HFFc6 (cell line): ENCODE measurements at places on chromosomes 5 and 9. TPM values are rescaled to one million over a fixed set of nuclear protein-coding genes. Genes with fewer than 3 reads are reported as not detected.
A peak's percentile ranks its signal among the peaks of the same experiment; 100 is the strongest.

DNA sequence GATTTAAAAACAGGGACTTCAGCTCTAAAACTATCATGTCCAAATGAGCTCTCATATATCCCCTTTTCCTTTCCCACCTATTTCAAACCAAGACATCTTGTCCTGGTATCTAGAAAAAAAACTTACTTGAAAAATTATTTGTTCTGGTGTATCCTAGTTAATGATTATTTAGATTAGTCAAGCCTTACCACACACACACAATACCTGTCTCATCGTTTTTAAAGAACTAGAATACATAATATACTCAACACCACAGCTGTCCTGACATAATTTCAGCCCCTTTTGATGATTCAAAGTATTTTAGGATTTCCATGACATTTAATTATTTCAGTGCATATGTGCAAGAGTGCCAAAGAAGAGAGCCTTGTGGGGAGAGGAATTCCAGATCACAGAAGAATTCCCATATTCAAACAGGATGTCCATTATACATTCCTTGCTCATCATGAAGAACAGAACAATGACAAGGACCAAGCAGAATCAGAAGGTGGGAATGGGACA lies 233.7 kb downstream of the SMARCA2 start:
- no peak for DNase-seq

GRCh38 chr9:2640570-2640969 lies 19.0 kb downstream of the VLDLR start:
- DNase-seq: no peak

The DTWD2 gene
- 5.6 to 8.5 TPM (median 7.3 TPM) in 3 replicates for total RNA-seq

- DNase-seq: peak; percentile 75
These were observed 23.5 kb downstream of the ITGA1 start for GRCh38 chr5:52811067-52811749.

DNA sequence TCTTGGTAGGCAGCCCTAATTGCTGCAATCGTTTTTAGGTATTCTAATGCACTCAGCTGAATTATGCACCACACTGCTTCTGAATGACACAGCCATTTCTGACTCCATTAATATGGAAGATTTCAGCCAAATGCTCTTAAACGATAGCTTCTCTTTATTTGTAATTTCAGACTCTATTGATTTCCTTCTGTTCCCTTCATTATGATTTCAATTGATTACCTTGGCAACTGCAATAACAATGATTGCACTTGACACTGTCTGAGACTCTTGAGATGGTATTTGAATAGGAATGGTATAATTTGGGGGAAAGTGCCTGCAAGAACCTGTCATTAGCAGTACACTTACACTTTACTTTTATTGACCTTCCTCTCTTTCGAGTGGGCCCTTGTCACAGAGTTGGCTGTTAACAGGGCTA lies 296.1 kb upstream of the DMAC1 start:
- DNase-seq: no peak

The ACOT12 gene
- not detected in 3 replicates for total RNA-seq

The DNAJC18 gene
- total RNA-seq: 15.0 to 17.9 TPM (median 17.0 TPM) in 3 replicates

DNA sequence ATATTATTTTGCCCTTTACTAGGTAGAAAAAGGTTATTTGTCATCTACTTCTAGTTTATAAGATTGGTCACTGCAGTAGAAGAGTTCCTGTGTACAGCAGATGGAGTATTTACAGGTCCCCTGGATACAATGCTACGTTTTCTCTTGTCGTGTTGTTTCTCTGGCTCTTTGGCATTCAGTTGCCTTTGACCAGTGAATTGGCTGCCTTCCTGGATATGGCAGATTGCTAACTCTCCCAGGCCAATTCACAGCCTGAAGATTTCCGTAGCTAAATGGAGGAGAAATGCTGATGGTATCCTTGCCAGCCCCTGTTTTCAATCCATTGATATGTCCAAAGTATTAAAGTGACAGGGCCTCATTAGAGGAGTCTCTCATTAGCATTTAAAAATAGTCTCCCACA lies 32.5 kb upstream of the GNAQ start:
- DNase-seq: no peak

GRCh38 chr5:37721447-37721871 lies 118.4 kb downstream of the GDNF start:
- DNase-seq: no peak

- no peak for DNase-seq
These were observed 7.8 kb upstream of the TPM2 start for GRCh38 chr9:35697486-35697885.

The PCDHB12 gene
- 0.57 to 0.80 TPM (median 0.68 TPM) in 3 replicates for total RNA-seq

DNA sequence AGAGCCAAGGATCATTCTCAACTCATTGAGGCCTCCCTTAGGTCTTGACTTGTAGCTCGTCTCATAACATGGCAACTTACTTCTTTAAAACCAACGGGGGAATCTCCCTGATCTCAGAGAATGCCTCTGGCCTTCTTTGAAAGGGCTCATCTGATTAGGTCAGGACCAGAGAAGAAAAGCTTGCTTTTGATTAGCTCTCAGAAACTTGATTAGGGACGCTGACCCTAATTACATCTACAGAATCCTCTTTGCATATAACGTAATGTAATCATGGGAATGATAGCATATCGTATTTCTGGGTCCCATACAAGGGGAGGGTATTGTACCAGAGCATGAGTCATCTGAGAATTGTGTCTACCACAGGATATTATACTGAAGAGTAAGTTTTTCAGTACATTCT lies 125.1 kb upstream of the SH3GL2 start:
- DNase-seq: no peak

- peak; percentile 29 for DNase-seq
These were observed 8.6 kb downstream of the KLHL9 start for GRCh38 chr9:21326526-21327139.

DNA sequence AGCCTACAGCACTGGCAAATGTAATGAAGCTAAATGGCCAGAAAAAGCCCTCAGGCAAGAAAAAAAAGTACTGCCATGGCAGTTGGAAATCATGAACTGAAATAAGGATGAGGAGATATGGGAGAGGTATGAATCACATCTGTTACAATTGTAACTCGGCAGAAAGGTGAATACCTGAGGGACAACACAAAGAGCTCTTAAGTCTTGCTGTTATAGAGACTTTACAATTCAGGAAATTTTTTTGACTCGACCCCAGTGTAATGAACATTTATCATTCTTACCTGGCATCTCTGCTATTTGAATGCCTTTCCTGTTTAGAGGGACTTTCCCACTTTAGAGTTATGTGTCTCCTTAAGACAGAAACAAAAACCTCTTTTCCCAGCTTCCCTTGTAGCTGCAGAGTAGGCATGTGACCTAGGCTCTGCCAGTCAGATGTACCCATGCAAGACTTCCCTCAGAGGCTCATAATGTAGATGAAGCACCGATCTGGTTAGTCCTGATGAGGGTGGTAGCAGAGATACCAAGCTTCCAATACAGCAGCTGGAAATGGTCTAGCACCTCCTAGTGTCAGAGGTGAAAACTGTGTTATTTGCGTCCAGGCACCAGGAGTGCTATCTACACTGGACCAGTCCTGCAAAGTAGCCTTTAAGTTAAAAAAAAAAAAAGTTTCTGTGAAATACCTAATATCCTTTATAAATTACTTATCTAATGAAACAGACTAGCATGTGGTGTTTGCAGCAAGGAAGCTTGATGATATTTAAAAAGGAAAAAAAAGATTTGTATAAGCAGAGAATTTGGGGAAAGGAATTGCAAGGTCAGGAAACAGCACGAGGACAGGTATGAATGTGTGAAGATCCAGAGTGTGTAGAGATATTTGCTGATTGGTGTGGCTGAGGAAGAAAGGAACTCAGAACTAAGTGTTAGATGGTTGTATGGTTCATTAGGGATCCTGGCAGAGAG lies 146.9 kb upstream of the SLC1A3 start:
- DNase-seq: no peak

DNA sequence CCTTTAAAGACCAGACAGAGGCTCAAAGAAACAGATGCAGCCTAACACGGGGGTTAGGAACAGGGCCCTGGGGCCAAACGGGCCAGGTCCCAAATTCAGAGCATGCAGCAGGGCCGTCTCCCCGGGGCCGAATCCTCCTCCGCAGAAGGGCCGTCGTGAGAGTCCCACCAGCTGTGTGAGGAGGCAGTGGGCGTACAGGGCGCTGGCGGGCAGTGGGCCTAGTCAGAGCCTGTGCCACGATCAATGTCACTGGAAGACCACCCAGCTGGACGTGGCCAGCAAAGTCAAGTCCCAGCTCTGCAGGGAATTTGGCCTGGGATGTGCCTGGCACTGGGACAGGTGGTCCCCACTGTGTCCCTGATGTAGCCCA lies 15.8 kb upstream of the FCN2 start:
- DNase-seq: no peak

DNA sequence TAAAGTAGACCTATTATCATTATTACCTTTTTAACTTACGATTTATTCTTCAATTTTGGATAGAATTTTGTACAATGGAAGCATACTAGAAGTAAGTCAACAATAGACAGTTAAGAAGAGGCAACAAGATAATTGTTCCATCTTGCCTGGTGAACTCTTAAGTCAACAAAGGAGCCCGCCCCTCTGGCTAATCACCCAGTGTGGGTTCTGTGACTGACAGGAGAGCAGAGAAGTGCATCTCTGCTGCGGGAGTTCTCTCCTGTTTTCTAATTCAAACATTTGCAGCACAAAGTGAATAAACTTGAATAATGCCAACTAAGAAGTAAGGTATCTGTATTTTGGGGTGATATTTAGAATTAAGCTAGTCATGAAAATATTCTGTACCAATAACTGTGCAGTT lies 6.7 kb upstream of the ISL1 start:
- DNase-seq: no peak

The DOK3 gene
- 1.4 to 2.7 TPM (median 1.8 TPM) in 3 replicates for total RNA-seq

GRCh38 chr5:142375944-142376411 lies 51.2 kb upstream of the SPRY4 start:
- no peak for DNase-seq

- DNase-seq: peak; percentile 69
These were observed 645 bp downstream of the SAP30L start for GRCh38 chr5:154446195-154447088.

DNA sequence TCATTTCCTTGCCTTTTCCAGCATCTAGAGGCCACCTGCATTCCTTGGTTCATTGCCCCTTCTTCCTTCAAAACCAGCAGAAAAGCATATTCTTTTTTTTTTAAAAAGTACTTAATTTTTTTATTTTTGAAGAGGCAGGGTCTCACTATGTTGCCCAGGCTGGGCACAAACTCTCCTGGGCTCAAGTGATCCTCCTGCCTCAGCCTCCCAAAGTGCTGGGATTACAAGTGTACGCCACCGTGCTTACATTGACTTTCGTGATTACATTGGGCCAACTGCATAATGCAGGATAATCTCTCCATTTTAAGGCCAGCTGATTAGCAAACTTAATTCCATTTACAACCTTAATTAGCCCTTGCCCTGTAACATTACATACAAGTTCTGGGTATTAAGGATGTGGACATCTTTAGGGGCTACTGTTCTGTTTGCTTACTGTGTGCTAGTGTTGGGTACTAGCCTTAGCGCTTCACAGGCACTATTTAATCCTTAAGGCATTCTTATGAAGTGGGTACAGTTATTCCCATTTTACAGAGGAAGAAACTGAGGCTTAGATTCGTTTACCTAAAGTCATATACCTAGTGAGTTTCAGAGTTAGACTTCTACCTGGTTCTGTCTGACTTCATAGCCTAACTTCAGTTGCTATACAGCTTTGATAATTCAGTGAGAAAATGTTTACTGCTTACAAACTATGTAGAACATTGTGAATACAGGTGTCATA lies 33.7 kb downstream of the SLC25A51 start:
- no peak for DNase-seq

The CCNO gene
- not detected in 2 replicates for total RNA-seq

DNA sequence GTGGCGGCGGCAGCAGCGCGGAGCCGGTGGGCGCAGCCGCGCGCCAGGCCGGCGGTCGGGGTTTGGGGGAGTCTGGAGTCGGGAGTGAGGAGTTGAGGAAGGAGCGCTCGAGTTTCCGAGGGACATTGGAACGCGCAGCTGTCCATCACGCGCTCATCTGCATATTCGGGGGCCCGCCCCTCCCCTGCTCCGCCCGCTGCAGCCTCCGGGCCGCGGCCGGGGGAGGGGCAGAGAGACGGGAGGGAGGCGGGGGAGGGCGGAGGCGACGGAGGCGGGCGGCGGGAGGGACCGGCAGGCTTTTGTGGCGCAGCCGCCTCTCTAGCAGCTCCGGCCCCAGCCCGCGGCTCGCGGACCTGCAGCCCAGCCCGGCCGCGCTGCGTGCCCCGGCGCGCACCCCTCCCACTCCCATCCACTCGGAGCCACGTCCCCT lies at the start of gene IRX2:
TSS of gene IRX2 (minus strand) at position 86 of the 430 bp plus-strand sequence. CDS start 264 bp downstream, outside the sequence.
- peak; percentile 92 for DNase-seq

GRCh38 chr9:5563886-5564285 lies 53.6 kb downstream of the PDCD1LG2 start:
- DNase-seq: peak; percentile 59

The TTC23L gene
- not detected in 3 replicates for total RNA-seq

DNA sequence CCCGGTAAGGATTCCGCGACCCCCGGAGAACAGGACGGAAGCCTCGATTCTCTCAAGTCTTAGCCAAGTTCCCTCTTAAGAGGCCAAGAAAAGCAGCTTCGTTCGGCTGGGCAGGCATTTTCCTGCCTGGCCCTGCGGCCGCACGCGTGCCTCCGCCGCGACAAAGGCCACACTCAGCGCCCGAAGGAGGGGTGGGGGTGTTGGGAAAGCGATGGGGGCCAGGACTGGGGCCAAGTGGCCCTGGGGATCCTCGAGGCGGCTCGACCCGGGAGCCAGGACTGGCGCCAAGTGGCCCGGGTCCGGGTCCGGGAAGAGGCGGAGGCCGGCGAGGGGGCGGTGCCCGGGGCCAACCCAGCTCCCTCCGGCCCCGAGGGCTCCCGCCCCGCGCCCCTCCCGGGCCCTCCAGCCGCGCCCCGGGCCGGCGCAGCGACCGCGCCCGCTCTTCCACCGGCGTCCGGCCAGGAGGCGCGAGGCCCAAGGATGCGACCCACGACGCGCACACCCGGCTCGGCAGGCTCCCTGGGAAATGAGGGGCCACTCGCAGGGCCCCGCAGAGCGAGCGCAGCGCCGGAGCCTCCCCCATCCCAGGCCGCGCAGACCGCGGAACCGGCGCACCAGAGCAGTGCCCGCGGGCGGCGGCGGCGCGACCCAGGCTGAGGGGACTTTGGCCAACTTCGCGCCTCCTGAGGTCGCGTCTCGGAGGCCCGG lies 756 bp downstream of the VAV2 start:
- no peak for DNase-seq

- no peak for DNase-seq
These were observed 90.4 kb downstream of the MVB12B start for GRCh38 chr9:126417043-126417442.

DNA sequence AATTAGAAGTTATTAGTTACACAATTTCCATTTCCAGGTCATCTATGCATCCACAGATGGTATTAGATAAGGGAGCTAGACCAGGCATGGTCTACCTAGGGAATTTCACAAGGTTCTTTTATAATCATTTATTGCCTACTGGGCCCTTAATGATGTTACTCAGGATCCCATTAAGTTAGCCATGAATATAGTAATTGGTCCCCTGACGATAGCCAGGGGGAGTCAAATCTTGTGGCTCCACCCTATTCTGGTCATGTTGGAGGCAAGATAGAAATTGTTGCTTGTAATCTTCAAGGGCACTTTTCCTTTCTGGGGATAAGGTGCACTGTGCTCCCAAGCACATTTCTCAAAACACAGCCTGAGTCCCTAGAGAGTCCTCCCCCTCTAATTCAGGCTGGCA lies 14.1 kb upstream of the ELL2 start:
- DNase-seq: no peak

The ZFP2 gene
- 0.11 TPM in 1 of 3 replicates, not detected in the others for total RNA-seq

- no peak for DNase-seq
These were observed 4.7 kb upstream of the SOWAHA start for GRCh38 chr5:132808448-132808847.

The MCTP1 gene
- total RNA-seq: 0.75 to 3.9 TPM (median 1.6 TPM) in 3 replicates
